ENCODE measurements at places on chromosomes 1 and 21. TPM values are rescaled to one million over a fixed set of nuclear protein-coding genes. Genes with fewer than 3 reads are reported as not detected.

Gene ESPN
- not detected for total RNA-seq

Gene FCAMR
- total RNA-seq, result not detected

Gene PTPN22
- not detected for total RNA-seq

Gene LRRC38
- not detected for total RNA-seq

Gene NEXN
- 0.65 TPM for total RNA-seq
